SK-MEL-5 (cell line): ENCODE measurements at places on chromosomes 11 and 22.

GRCh38 chr11:73645121-73645969 lies 1.0 kb upstream of the PLEKHB1 start:
- DNase-seq, result no peak

GRCh38 chr11:46360878-46361277 lies 13.6 kb downstream of the DGKZ start:
- DNase-seq, result no peak

GRCh38 chr22:46289244-46289891 lies 7.3 kb upstream of the GTSE1 start:
- no peak for DNase-seq

DNA sequence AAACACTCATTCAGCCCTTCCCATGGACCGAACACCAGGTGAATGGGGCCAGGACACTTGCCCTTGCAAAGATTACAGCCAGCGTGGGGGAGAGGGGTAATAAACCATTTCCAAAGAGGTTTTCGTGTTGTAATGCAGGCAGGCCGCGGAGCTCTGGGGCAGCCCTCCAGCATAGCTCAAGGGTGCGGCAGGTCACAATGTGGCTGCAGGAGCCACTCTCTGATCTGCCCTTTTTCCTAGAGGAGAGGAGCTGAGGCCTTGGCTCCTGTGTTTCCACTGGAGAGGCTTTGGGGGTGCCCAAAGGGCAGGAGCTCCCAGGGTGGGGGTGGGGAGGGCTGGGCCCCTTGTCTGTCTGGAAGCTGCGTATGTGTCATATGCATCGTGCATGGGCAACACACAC lies 134.2 kb upstream of the NECTIN1 start:
- no peak for DNase-seq

DNA sequence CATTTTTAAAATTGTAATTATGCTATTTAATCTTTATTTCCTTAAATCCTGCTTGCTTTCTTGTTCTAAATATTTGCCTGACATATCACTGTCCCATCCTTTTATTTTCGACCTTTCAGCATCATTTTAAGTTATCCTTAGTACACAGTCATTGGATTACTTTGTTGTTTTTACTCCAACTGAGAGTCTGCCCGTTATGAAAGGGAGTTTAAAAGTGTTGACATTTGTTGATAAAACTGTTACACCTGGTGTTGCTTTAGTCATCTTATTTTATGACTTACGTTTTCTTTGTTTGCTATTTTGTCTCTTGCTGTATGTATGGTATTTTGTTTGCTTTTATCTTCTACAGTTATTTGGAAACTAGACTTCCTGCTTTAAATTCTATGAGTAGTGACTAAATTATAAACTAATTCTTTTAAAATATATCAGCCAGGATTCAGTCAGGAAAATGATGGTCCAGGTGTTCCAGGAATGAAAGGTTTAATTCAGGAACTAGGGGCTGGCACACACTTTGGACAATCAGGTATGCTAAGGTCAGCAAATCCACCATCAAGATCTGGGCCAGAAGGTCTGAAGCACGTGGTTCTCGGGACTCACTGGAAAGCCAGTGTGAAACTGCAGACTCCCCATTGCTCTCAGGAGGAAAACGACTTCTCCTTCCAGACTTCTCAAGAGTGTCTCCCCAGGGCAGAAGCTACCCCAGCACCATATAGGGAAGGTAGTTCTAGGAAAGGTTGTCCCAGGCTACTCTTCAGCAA lies 86.0 kb downstream of the RASSF10 start:
- no peak for DNase-seq

GRCh38 chr22:30038219-30038618 lies 42.0 kb upstream of the HORMAD2 start:
- no peak for DNase-seq

DNA sequence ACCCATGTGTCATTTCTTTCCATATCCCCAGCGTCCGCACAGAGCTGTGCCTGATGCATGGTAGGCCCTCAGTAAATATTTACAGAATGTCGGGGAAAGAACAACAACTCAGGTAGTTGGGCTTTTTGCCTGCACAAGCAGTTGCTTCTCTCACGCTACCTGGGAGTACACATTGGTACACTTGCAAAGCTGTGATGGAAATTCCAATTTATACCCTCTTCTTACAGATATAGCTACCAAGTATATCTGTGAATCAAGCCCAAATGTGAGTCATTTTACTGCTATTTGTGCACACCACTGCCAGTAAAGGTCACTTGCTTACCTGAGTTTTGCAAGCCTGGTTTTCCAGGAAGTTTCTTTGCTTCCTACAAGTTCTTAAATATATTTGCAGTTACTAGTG lies 333.0 kb upstream of the NARS2 start:
- DNase-seq, result no peak
